ENCODE measurements at places on chromosomes 3 and 15.

GRCh38 chr3:113243846-113244245 is 32.5 kb downstream of the BOC start:
- no peak for DNase-seq

- DNase-seq = no peak
Measured at GRCh38 chr3:20185331-20185678, 701 bp downstream of the SGO1 start.

- DNase-seq = no peak
Measured at GRCh38 chr3:45957586-45957985, 14.3 kb downstream of the CXCR6 start.

- no peak for DNase-seq
Measured at GRCh38 chr15:70096215-70097062, 1.3 kb downstream of the TLE3 start.

GRCh38 chr3:95721938-95722337 is 1092.5 kb upstream of the EPHA6 start:
- DNase-seq = no peak

- DNase-seq = no peak
Measured at GRCh38 chr15:74170071-74170844, 3.3 kb upstream of the ISLR start.

- no peak for DNase-seq
Measured at GRCh38 chr3:141429371-141430035, 57.3 kb upstream of the RASA2 start.

DNA sequence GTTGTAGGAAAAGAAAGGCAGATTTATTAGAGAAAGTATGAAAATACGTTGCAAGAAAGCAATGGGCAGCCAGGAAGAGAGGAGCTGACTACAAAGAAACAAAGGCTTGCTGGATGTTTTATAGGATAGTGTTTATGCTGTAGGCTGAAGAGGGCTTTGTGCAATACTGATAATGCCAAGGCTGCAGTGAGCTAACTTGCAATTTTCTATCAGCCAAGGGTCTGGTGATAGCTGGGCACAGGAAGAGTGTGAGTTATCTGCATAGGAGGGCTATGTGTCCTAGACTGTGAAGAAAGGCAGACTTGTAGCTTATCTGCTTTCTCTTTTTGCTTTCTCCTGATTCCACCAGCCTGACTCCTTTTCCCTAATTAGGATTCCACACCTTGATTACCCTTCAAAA is 51.3 kb upstream of the OSBPL11 start:
- no peak for DNase-seq

GRCh38 chr3:115019900-115020299 is 127.2 kb downstream of the ZBTB20 start:
- no peak for DNase-seq

GRCh38 chr3:49166752-49167556 is 823 bp upstream of the CCDC71 start:
- DNase-seq = no peak

DNA sequence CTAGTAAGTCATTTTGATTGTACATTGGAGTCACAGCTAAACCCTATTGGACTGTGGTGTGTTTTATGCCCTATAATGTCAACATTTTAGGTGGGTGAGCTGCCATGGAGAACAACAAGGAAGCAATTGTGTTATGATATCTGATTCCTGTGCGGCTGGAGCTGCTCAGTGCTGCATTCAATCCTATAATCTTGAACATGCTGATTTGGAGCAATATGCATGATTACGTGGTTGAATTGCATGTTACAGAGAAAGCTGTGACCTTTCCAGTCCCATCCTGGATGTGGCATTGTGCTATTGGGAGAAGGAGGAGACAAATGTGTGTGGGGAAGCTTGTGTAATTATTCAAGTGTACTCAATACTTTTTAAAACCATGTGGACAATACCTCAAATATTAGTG is 20.1 kb upstream of the C3orf49 start:
- DNase-seq = no peak
